ENCODE measurements at places on chromosomes 16 and 17. TPM values are rescaled to one million over a fixed set of nuclear protein-coding genes. Genes with fewer than 3 reads are reported as not detected.

- DNase-seq = no peak
These were observed 12.8 kb downstream of the GNPTG start for GRCh38 chr16:1364510-1364909.

- no peak for DNase-seq
These were observed 112.9 kb downstream of the SEC14L1 start for GRCh38 chr17:77253611-77254051.

- DNase-seq = no peak
These were observed 210.2 kb downstream of the KATNIP start for GRCh38 chr16:27759967-27760788.

- no peak for DNase-seq
These were observed 29.3 kb downstream of the GINS3 start for GRCh38 chr16:58421529-58421928.

GRCh38 chr16:28321700-28322411 lies 29.5 kb downstream of the SBK1 start:
- no peak for DNase-seq

Gene KRTAP1-5
- not detected for total RNA-seq

Gene LPO
- total RNA-seq = not detected

GRCh38 chr16:68265078-68265920 lies 973 bp downstream of the SLC7A6 start:
- no peak for DNase-seq

Gene TBC1D3H
- total RNA-seq = 0.27 TPM

Gene KRT9
- not detected for total RNA-seq

- DNase-seq = no peak
These were observed 19.1 kb downstream of the GPR142 start for GRCh38 chr17:74386386-74386785.

DNA sequence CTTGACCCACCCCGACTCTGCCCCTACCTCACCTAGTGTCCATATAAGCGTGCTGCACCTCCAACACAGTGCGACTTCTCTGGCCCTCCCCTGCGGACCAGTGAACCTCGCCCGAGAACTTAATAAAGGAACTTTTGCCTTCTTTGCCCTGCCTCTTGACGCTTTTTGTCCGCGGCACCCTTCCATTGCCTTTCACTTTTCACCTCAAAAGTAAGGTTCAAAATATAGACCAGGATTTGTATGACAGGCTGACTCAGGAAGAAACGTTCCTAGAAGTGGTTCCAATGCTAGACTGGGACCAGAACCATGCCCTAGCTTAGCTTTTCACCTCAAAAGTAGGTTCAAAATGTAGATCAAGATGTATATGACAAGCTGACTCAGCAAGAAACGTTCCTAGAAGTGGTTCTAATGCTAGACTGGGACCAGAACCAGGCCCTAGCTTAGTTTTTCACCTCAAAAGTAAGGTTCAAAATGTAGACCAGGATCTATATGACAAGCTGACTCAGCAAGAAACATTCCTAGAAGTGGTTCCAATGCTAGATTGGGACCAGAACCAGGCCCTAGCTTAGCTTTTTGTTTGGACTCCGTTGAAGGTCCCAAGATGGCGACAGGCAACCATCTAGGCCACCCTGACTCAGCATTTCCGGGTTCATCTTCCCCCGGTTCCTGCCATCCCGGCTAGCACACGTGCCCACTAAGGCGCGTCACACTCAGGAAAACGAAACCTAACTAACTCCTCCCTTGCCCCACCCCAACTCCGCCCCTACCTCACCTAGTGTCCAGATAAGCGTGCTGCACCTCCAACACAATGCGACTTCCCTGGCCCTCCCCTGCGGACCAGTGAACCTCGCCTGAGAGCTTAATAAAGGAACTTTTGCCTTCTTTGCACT lies 51.0 kb upstream of the TMEM97 start:
- DNase-seq = no peak

DNA sequence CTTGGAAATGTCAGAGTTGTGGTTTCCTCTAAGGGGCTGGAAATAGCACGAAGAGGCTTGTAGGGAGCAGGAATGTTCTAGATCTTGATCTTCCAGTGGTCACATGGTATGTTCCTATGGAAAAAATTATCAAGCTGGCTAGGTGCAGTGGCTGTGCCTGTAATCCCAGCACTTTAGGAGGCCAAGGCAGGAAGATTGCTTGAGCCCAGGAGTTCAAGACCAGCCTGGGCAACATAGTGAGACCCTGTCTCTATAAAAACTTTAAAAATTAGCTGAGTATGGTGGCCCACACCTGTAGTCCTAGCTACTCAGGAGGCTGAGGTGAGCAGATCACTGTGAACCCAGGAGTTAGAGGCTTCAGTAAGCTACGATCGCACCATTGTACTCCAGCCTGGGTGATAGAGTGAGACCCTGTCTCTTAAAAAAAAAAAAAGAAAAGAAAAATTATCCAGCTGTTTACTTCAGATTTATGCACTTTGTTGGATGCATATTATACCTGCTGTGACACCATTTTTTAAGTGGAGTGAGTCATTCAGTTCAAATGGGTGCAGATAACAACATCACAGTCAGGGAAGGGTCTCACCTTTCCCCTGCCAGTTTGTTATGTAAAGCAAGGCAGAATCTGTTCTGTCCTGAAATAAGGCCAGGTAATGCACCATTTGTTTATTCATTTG lies 65.7 kb upstream of the LYRM9 start:
- DNase-seq = no peak

Gene SGCA
- total RNA-seq = 95.5 TPM

Gene CNGB1
- total RNA-seq = not detected

- no peak for DNase-seq
These were observed 46.6 kb downstream of the PLD6 start for GRCh38 chr17:17159571-17159970.

Gene HSD17B2
- total RNA-seq = not detected

Gene ZP2
- total RNA-seq = not detected

DNA sequence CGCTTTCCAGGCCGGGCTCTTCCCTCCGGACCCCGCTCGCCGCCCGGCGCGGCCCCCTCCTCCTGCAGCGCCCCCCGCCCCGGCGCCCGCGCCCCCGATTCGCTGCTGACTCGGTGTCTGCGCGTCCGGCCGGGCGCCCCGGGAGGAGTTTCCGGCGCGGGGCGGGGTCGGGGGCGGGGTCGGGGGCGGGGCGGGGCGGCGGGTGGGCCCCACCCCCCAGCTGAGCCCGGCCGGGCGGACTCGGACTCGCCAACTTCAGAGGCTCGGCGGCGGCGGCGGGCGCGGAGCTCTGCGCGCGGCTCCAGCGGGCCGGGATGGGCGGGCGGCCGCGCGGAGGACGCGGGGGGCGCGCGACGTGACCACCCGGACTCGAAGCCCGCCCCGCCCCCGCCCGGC lies at the start of gene METRNL:
Gene METRNL, plus strand, starts transcription at position 258 of the 396 bp plus-strand sequence. CDS start 207 bp downstream, outside the sequence.
- DNase-seq = no peak

GRCh38 chr17:32283745-32284201 lies 18.1 kb downstream of the RHBDL3 start:
- no peak for DNase-seq

Gene TEX19
- not detected for total RNA-seq

GRCh38 chr17:48644159-48644558 lies 18.0 kb upstream of the HOXB9 start:
- DNase-seq = no peak

GRCh38 chr16:22977294-22977697 lies 163.3 kb downstream of the HS3ST2 start:
- DNase-seq = no peak

GRCh38 chr16:49003992-49004391 lies 277.6 kb downstream of the CBLN1 start:
- DNase-seq = no peak

DNA sequence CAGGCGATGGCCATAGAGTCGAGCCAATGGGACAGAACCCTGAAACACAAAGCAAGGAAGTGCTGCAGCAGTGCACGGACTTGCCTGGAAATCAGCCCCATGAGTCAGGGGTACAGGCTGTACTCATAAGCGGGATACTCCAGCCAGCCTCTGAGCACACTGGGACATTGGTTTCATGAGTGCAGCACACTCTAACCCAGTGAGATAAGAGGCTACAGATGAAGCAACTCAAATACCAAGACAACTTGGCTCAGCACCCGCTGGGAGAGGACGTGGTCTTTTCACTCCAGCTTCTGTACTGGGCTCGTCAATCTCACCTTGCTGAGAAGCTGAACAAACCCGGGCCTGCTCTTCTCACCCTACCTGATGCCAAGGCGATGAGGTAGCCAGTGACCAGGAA lies 98.2 kb downstream of the AXIN2 start:
- DNase-seq = peak; percentile 85

Gene CA10
- total RNA-seq = not detected

DNA sequence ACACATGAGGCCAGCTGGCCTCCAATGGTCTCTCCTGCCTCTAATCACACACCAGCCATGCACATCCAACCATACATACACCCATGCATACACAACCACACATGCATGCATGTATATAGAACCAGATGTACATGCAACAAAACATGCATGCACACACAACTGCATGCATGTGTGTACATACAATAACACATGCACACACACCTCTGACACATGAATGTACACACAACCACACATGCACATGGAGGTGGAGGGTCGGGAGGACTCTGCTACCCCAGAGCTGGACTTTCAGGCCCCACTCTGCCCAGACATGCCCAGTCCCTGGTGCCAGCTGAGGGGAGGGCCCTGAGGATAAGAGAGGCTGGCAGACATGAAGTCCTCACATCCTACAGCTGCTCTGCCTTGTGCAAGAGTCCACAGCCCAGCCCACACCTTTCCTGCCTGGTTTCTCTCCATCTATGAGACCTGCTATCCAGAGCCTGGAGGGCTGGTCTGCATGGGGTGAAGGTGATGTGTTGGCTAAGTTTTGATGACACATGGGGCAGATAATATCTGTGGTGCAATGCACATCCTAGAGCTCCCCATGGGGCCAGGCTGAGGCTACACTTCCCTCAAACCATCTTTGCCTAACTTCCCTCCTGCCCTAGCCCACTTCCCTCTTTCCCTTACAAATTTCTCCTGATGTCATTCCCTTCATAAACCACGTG lies 50.9 kb upstream of the SDK2 start:
- DNase-seq = no peak

GRCh38 chr17:62670202-62670821 lies 42.8 kb downstream of the MRC2 start:
- DNase-seq = no peak

Gene MEIOC
- not detected for total RNA-seq

- no peak for DNase-seq
These were observed 27.9 kb upstream of the SSTR5 start for GRCh38 chr16:1044460-1045309.

- DNase-seq = no peak
These were observed 66.2 kb downstream of the MYO1D start for GRCh38 chr17:32810690-32811089.

GRCh38 chr16:19751478-19752385 lies 33.7 kb downstream of the IQCK start:
- no peak for DNase-seq

GRCh38 chr17:63550817-63551639 lies 751 bp downstream of the DCAF7 start:
- DNase-seq = no peak

- no peak for DNase-seq
These were observed 94.2 kb downstream of the DNAH3 start for GRCh38 chr16:21056396-21056795.

DNA sequence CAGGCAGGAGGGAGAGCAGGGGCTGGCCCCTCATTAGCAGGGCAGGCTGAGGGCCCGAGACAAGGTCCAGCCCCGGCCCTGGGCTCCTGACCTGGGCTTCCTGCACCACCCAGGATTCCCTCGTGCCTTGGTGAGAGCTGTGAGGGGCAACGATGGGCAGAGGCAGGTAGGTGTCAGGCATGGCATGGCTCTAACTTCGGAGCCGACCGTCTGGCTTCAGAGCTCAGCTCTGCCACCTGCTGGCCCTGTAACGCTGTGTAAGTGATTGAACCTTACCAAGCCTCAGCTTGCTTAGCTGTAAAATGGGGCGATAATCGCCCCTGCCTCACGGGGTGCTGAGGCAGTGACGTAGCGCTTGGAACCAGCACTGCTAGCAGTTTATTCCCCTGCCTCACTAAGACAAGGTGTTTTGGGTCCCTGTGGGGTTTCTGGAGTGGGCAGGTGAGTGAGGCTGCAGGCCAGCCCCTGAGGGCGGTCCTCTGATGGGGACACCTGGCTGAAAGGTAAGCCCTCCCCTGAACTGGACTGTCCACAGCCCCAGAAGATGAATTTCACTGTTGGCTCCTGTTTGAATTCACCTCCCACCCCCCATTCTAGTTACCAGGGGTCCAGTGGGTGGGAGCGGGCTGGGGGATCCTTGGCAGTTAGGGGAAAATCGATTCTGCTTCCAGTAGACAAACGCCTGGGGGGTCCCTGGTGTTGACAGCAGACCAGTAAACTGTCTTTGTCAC lies 184.8 kb upstream of the GSE1 start:
- no peak for DNase-seq

Gene C16orf86
- total RNA-seq = 11.9 TPM

Gene SMIM36
- not detected for total RNA-seq

Gene ATP2A3
- 37.2 TPM for total RNA-seq

DNA sequence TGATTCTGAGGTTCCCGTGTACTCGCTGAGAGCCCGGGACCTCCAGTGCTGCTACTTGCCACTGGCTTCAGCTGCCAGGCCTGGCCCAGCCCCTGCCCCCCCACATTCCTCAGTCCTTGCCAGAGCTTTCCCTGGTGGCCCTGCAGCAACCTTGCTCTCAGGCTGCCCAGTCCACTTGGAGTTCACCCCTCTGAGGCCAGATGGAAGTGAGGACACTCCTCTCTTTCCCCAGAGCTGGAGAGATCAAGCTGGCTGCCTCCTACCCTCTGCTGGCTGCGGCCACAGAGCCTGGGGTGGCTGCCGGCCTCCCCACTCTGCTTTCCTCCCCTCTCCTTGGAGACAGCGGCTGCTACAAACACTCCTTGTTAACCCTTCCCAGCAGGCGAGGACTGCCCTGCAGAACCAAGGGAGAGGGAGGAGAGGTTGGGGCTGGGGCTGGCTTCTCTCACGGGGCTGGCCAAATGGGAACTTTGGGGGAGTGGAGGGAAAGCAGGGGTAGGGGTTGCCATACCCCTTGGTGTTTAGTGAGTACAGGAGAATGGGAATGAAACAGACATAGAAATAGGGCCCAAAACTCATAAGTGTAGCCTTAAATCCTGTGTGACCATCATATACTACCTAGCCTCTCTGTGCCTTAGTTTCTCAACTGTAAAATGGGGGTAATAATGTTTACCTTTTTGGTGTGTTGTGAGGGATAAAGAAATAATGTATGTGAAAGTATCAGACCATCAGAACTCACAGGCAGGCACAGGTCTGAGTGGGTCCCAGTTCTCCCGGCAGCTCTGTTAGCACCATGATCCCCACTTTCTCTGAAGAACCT lies at the start of gene GAS2L2:
Gene GAS2L2, minus strand, starts transcription at position 295 of the 820 bp plus-strand sequence. CDS start 389 bp downstream, outside the sequence.
- DNase-seq = no peak

DNA sequence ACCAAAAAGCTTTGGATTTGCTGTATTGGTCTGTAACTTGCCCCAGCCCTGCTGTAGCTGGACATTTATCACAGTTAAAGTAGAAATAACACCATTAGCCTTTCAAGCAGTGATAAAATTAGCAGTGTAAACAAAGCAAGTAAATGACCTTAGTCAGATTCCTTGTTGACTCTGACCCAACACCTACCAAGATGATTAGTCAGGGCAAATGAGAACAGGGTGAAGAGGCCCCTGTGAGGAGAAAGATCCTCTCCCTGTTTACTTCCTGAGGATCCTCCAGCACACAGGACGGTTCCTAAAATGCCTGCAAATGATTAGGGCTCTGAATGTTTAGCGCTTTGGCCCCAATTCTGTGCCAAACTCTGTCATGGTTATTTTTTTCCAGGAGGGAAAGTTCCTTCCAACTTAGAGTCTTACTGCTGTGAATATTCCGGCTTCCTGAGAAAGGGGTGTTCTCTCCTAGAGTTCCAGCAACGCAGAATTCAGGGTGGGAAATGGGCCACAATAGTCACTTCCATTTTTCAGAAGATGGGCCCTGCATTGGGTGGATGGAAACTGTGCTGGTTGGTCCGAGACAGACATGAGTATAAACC lies 259.0 kb upstream of the MYOCD start:
- no peak for DNase-seq

Data from thoracic aorta (tissue), 2 donors.